ENCODE measurements at places on chromosomes 6 and 20.

- DNase-seq, result no peak
These were observed 188.2 kb downstream of the SIM1 start for GRCh38 chr6:100276311-100277057.

- no peak for DNase-seq
These were observed 6.4 kb downstream of the SLC2A12 start for GRCh38 chr6:134046054-134046453.

- no peak for DNase-seq
These were observed 121.9 kb downstream of the INSM1 start for GRCh38 chr20:20489648-20490341.

DNA sequence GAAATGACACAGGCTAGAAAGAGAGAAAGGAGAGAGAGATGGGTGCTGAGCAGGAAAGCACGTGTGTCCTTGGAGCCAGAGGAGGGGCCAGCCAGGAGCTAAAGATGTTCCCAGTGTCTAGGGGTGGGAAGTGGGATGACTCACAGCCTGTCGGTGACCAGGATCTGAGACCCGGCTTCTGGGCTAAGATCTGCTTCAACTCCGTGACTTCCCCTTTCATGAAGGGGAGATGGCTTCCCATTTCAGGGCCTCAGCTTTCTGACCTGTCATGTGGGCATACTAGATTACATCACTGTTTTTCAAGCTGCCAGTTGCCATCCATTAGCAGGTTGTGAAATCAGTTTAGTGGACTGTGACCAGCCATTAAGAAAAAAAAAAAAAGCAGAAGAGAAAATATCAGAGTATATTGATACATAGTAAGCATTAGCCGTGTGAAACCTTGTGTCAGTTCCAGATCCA lies 5.4 kb downstream of the TGM3 start:
- DNase-seq, result peak; percentile 89

DNA sequence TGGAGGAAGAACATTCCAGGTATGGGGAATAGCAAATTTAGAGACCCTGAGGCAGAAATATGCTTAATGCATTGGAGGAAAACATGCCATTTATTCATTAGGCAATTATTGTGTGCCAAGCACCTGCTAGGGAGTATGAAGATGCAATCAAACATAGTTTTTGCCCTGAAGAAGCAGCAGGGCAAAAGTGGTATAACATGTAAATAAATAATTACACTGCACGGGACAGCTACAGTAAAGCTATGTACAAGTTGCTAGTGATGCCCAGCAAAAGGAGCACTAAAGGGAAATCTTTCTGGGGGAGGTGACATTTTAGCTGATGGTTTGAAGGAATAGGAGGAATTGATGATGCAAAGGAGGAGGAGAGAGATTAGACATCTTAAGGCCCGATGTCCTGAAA lies 624 bp upstream of the TJAP1 start:
- DNase-seq, result no peak

- DNase-seq, result no peak
These were observed 8.1 kb upstream of the EEF1A1 start for GRCh38 chr6:73528897-73529296.

DNA sequence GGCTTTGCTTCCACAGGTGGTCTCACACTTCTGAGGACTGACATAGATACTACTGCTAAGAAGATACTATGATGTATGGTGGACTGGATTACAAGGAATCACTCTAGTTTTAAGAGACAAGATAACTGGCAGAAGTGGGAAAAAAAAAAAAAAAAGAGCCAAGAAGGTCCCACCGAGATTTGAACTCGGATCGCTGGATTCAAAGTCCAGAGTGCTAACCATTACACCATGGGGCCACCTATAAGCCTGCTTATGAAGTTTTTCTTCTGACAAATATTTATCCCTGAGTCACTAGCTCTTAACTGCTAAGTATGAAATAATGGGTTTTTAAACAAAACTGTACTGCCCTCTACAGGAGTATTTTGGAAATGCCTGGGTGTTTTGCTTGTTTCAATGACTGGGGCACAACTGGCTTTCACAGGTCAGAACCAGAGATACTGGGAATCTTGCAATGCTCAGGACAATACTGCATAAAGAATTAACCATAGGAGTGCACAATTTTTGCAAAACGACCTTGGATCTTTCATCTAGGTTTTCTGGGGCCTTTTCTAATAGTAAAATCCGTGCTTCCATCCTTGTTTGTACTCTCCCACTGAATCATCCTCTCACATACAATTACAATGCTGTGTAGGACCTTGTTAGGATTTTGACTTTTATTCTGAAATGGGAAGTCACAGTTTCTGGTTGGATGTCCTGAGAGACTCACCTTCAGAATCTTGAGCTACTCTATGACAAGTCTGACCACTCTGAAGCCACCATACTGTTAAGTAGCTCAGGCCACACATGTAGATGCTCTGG lies 116.3 kb downstream of the OR2B2 start:
- DNase-seq, result peak; percentile 41

GRCh38 chr6:37705239-37706051 lies 7.8 kb upstream of the MDGA1 start:
- DNase-seq, result peak; percentile 78

GRCh38 chr20:14093652-14094051 lies 98.3 kb downstream of the MACROD2 start:
- DNase-seq, result no peak

- DNase-seq, result no peak
These were observed 48.3 kb downstream of the TRMT11 start for GRCh38 chr6:126034656-126035055.

- no peak for DNase-seq
These were observed 28.8 kb upstream of the IL17A start for GRCh38 chr6:52157301-52157941.

- no peak for DNase-seq
These were observed 94.5 kb upstream of the NRSN1 start for GRCh38 chr6:24031496-24031895.

DNA sequence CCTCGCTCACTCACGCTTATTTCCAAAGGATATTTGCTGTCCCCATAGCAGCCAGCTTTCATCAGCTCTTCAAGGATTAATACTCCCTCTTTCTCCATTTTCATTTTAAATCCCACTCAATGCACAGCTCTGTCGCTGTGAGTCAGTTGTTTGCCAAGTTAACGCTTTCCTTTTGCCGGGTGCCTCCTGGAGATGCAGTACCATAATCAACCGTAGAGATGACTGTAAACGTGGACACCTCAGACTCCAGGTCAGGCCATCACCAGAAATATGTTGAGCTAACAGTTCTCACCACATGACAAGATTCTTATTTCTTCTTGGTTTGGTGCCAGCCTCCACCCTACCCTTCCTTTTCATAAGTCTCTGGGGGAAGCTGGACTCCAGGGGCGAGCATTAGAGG lies 66.6 kb upstream of the TAB2 start:
- no peak for DNase-seq

- DNase-seq, result no peak
These were observed 152.3 kb downstream of the ZFAND3 start for GRCh38 chr6:37971711-37972390.

- DNase-seq, result no peak
These were observed 236.6 kb upstream of the BMP2 start for GRCh38 chr20:6530779-6531315.

Data from CD4-positive, alpha-beta T cell treated with Interleukin-15 for 1 hour (primary cell).